ENCODE measurements at places on chromosomes 2 and 18.

DNA sequence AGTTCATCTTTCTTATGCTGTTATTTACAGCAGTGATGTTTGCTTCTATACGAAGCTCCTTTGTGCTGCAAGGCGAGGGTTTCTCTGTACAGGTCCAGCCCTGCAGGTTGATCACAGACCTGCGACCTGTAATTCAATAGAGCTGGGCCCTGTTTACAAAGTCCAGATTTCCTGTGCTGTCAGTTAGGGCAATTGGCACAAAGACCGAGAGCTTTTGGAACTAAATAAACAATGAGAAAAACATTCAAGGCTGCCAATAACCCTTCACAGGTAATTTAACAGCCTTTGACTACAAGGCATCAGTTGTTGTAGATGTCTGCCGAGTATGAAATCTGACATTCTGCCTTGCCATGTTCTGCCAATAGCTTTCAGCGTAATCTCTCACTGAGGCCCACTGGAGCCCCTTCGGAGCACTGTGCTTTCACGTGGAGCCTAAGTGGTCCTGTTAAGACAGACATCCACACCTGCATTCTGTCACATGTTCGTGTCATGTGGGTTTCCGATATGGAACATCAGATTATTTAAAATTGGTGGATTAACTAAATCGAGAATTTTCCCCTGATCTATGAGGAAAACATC is 232.5 kb downstream of the PTGR3 start:
- no peak for DNase-seq

DNA sequence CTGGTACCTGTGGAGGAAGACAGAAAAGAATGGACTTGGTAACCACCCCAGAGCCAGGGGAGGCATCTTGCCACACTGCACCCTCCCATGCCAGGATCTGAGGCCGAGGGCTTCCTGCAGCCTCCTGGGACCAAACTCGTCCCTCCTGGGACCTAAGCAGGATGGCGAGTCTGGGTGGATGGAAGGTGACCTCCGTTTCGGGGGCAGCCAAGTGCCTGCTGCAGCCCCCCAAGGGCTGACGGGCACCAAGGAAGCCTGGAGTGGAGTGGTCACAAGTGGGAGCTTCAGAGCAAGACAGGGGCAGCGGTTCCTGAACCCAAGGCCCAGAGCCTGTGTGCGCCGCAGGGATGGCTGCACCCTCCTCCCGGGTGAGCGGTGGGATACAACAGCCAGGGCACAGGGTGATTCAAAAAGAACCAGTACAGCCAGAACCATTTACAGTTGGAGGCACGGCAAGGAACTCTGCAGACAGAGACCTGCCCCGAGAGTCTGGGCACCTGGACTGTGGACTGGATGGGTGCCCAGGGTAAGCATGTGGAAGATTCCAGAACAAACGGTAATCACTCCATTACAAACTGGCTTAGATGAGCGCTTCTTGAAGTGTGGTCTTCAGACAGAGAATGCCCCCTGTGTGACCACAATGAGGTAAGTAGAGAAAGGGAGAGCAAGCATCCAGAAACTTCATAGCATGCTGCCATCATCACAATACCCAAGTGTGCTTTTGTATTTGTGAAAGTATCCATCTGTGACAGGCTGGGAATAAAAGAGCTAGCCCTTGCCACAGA is 12.1 kb downstream of the HS1BP3 start:
- DNase-seq: no peak

DNA sequence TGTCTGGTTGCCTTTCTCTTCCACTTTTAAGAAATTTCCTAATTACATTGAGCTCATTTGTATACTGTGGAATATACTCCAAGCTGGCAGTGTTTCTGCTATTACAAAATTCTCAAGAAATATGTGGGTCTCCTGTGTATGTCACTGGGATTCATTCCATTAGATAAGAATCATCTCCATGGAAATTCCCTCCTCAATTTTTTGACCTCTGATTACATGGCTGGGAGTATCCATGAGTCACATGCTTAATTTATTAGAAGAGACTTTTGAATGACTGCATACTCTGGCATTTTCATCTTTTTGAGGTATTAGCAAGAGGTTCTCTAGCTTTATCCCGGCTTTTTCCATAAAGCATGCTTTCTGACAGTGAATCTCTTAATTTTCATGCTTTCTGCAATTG is 665.5 kb upstream of the CNTNAP5 start:
- no peak for DNase-seq

DNA sequence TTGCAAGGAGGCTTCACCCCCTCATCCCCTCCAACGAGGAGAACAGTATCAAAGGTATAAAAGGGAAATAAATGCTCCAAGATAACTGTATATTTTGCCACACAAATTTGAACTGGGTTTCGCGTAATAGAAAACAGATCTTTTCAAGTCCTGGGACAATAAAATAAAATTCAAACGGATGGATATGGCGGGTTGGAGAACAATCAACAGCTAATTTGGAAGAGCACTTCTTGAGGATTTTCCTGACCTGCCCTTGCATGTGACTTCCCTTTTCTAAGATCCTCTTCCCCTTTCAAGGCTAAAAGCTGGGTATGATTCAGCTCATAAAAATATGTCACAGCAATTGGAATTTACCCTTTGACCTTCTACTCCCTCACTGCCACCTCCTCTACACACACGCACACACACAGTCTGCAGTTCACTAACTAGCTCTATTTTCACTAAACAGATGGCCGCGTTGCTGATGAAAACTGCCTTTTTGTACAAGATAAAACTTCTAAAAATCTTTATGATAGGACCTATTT is 386.9 kb downstream of the FIGN start:
- DNase-seq: no peak

DNA sequence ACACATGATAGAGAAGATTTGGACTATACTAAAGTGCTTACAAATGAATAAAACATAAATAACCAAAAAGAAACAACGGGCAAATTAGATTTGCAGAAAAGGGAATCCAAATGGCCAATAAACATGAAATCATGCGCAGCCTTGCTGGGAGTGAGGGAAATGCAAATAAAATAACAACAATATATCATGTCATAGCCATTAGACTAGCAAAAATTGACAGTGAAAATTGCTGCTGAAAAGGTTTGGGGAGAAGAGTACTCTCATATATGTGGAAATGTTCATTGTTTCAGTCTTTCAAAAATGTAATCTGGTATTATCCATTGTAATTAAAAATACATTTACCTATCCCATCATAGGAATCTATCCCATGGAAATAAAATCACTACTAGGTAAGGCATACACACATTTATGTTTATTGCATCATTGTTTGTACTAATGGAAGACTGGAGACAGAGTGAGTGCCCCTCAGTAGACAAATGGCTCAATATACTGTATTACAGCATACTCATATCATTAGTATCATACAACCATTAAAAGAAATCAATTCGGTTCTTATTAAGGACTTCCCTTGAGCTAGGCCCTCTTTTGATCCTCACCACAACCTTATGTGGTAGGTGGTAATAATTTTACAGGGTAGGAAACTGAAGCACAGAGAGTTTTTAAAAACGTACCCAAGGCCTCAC is 94.1 kb upstream of the MSTN start:
- DNase-seq: no peak

GRCh38 chr18:79389689-79390088 is 6.0 kb upstream of the NFATC1 start:
- no peak for DNase-seq

GRCh38 chr2:100427111-100427510 is 9.6 kb upstream of the CHST10 start:
- no peak for DNase-seq

GRCh38 chr18:4750393-4751346 is 295.6 kb upstream of the DLGAP1 start:
- DNase-seq: no peak
